ENCODE measurements at places on chromosomes 4 and X.

GRCh38 chr4:15690020-15690809 lies 8.6 kb downstream of the FAM200B start:
- DNase-seq: no peak

DNA sequence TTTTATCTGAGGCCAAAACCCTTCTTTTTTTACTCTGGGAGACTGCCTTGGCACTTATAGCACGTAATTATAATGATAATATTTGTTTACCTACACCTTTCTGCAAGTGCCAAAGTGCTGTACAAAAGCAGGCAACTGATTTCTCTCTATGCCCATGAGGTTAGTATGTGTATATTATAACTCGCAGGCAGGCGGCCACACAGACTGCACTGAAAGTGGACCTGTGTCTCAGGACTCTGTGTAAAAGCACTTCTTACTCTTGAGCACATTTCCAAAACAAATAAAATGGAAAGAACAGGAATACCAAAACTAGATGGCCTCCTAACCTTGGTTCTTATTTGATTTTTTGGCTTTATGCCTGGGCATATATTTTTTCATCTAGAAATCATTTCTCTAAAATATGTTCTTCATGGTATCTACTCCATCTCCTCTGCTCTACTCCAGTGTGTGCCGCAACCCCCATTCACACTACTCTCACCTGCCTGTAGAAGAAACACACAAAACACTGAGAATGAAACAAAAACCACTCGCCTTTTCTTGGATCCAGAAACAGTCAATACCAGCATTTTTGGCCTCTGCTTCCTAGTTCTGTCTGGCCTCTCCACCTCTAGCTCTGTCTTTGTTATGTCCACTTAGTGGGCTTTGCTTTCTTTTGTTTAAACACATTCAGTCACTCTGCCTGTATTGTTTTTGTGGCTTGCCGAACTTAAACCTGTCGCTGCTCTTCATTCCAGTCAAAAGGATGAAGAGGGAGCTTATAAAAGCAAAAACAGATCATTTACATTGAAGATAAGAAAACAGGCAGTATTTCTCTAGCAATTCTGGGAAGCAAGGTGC lies 934.5 kb upstream of the TENM3 start:
- DNase-seq: no peak

GRCh38 chr4:78441756-78442155 lies 109.8 kb upstream of the ANXA3 start:
- no peak for DNase-seq

DNA sequence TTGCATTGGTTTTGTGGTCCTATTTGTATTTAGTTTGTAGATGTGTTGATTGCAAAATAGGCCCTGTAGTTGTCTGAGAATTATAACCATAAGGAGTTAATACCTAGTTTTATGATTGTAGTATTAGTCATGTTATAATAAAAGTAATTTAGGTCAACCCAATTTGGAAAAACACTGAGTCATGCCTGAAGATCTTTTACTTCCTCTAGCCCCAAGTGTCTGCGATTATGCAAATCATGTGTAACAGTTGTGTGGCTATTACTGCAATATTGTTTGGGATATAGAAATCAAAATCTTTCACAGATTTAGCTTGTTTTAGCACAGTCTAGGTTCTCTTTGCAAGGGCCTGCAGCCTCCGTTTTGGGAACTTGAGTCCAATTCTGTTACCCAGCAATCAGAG lies 12.6 kb downstream of the SRD5A3 start:
- DNase-seq: no peak

- no peak for DNase-seq
Observed at GRCh38 chrX:41116948-41117347, 31.7 kb downstream of the USP9X start.

DNA sequence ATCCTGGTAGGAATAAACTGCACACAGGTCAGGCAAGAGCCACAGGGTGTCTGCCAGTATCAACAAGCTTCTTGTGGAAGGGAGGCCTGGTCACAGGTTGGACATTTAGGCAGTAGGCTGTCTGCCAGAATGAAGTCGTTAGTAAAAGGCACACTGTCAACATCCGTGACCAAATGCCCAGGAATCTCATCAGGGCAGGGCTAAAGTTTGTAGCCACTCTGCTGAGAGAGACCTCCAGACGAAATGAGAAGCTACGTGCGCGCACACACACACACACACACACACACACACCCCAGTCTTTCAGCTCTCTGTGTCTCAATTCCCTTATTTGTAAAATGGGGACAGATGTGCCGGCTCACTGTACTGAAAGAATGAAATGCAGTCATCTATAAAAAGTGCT lies 408.7 kb upstream of the ZFP42 start:
- DNase-seq: no peak

DNA sequence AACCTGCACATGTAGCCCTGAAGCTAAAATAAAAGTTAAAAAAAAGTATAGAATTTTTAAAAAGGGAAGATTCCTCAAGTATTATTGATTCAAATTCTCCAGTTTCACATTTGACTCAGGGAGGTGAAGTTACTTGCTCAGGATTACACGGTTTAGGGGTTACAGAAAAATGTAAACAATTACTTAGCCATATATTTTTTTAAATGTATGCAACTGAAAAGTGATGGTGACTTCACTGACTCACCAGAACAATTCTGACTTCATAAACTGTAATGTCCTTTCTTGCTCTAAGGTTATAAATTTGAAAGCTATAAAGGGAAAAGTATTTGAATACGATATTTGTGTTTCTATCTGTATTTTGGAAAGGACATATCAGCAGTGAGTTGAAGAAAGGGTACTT lies 371.2 kb downstream of the SPRY1 start:
- DNase-seq: no peak

DNA sequence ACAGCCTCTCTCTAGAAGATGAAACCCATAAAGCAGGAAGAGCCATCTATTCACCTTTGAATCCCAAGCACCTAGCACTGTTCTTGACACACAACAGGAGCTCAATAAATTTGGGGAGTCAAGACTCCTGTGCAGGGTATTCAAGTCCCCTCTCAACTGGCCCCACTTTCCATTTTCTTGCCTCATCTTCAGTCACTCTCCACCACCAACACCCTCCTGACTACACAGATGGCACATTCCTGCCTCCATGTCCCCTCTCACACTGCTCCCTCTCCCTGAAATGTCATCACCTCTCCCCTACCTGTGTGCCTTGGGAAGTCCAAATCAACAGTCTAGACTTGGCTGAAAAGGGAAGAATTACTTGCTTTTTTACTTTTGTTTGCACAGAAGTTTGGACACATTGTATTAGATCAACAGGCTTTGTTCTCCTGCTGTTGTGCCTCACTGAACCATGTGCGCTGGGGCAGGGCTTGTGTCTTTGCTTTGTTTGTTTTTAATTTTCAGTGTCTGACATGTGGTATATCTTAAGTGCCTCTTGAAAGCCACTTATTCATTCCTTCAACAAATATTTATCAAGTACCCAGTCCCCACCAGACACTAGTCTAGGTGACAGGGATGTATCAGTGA lies 85.1 kb downstream of the APBB2 start:
- no peak for DNase-seq

DNA sequence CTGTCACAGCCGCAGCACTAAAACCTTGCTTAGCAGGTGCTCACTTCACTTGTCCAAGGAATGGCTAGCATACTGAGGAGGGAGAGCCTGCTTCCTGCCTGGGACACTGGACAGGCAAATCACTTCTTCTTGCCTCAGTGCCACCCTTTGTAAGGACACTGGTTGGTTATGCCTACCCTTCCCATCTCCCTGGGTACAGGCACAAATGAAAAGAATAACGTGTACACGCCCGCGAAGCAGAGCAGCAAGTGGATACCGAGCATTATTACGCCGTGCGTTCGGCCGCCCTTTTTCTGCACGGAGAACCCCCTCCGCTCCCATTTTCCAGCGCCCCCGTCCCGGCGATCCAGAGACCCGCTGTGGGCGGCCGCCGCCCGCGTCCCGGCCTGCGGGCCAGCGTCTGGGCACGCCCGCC lies 338 bp upstream of the KLHL2 start:
- DNase-seq: peak; percentile 38

Measured in NCI-H82 (cell line).